ENCODE measurements at places on chromosomes 11 and 22.

DNA sequence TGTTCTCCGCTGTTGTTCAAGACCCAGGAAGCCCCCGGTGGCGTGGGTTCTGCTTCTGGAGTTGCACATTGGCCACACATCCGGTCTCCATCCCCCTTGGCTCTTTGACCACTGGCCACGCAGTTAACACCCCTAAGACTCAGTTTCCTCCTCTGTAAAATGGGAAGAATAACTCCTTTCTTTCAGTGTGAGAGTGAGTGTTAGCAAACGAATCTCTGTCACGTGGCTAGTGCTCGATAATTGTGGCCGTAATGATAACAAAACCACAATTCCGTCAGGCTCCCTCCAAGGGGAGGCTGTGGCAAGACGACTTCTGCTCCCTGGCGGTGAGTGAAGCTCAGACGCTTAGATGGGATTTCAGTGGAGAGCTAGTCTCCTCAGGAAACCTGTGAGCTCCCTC lies 315.2 kb upstream of the B3GAT1 start:
- no peak for DNase-seq

DNA sequence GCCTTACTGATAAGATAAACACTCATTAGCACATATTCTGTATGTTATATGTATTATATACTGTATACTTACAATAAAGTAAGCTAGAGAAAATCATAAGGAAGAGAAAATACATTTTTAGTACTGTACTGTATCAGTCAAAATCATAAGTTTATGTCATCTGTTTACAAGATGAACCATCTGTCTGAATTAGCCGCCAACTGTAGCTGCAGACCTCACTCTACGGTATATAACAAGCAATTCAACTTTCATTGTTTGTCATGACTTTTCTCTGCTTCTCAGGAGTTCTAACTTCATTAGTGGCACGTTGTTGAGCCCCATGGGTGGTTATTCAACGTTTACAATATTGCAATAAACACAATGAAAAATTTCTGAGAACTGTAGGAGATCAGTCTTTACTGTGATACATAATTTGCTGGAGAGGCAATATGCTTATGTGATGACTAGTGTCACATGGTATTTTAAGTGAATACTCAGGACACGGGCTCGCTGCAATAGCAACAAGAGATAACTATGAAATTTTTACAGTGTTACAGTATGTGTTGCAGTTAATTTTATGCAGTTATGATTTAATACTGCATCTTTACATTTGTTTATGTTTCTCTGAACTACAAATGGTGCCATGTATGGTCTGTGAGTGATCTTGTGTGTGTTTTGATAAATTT lies 132.2 kb upstream of the CTSC start:
- no peak for DNase-seq

DNA sequence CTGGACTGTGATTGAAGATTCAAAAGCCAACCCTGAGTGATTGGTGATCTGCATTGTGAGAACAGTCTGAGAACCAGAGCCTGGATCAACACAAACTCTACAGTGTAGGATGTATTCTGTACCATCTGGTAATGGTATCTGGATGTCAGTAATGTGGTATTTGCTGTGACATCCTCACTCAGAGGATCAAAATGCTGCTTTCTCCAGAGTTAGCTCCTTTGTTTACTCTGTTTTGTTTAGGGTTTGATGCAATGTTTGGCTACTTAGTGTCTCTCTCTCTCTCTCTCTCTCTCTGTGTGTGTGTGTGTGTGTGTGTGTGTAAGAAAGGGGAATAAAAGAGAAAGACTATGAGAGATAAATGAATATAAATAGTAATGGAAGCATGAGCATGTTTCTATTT lies 24.3 kb downstream of the CASP4 start:
- DNase-seq: no peak

DNA sequence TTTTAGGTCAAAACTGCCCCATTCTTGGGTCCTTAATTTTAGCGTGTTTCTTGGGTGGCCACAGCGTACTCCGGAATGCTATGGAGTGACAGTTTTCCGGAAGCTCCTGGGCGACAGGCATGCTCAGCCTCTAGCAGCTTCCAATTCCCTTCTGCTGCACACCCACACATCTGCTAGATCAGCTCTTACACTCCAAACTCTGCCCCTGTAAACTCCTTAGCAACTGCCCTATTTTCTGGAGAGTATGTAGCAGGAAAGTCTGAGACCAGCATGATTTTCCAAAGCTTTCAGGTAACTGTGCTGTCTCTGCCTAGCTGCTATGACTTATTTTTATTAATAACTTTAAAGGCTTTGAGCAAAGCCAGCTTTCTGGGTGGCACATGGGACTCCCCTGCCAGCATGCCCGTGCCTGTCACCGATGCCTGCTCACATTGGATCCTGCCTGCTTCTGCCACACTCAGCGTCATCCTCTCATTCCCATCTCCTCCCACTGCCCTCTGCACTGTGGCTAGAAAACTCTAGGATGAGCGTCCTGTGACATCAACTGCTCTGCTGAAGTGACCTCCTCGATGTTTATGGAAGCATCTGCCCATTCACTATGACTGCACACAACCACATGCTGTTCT lies 17.3 kb downstream of the TOLLIP start:
- no peak for DNase-seq

DNA sequence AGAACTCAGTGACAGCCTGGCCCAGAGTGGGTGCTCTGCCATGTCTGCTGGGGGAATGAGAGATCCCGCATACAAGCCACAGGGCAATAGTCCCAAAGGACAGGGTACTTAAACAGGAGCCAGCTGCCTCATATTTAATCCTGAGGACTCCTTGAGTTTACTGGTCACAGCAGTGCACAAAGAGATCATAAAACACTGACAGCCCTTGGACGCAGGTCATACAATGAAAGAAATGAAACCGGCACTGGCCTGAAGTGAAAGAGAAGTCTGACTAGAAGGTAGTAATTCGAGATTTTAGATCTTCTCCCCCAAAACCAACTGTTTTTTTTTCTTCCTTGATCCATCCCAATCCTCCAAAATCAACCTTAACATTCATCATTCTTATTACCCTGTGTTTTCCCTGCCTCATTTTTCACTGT lies 299.8 kb upstream of the SYN3 start:
- no peak for DNase-seq

DNA sequence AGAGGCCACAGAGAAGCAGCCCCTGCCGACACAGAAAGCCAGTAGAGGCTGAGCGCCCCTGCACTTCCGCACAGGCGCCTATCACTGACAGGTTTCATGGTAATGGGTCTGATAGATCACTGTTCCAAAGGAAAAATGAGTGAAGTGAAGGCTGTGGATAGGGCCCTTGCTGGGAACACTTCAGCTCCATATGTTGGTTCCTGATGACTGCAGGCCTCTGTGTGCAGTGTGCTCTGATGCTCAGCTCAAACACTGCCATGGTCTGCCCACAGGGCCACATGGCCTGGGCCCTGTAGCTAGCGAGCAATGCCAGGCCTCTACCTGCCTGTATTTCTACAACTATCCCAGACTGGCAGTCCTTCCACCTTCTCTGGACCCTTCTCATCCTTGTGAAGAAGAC lies 62.7 kb upstream of the CLTCL1 start:
- DNase-seq: no peak

DNA sequence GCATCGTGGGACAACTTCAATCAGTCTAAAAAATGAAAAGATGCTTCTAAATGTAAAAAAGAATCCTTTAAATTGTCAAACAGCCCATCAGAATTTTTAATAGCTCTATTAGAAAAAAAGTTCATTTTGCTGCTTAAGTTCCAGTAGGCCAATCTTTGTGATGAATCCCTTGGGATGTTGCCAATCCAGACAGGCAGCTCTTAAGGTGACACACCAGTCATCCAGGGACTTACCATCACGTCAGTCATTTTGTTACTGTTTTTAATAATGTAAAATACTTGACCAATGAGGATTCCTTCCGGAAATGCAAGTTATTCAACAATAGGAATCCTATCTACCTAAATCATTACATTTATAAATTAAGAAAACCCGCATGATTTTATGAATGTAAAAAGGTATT lies 47.8 kb upstream of the TMEM45B start:
- no peak for DNase-seq

DNA sequence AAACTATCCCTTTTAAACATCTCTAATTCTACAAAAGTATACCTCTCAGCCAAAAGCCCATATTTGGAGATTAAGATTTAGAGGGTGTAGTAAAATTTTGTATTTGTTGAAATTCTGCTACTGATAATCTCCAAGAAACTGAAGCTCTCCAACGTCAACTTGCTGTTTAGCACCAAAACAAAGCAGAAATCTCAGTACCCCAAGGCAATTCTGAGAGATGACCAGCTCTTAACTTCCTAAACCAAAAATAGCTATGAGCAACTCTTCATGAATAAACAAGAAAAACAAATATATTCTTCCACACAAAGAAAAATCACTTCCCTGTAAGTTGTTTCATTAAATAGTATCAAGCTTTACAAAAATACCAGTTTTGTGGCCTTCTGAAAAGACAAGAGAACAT lies 13.3 kb downstream of the RRAS2 start:
- DNase-seq: no peak

DNA sequence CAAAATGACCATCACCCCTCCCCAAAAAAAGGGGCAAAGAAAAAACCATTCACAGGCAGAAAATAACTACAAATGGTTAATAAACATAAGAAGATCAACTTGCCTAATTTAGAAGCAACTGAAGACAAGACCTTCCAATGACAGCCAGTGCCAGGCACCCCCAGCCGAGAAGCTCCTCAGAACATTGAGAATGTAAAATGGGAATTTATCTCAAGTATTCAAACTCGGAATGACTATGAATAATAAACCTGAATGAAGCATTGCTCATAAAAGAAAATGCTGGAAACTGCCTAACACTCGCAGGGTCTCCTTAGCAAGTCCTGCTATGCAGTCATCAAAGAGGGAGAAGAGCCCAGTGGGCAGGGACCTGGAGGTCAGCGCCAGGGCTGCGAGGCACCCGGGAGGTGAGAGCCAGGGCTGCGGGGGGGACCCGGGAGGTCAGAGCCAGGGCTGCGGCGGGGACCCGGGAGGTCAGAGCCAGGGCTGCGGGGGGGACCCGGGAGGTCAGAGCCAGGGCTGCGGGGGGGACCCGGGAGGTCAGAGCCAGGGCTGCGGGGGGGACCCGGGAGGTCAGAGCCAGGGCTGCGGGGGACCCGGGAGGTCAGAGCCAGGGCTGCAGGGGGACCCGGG lies 23.2 kb upstream of the MOB2 start:
- no peak for DNase-seq

- no peak for DNase-seq
Observed at GRCh38 chr11:34750692-34751405, 130.0 kb downstream of the EHF start.

DNA sequence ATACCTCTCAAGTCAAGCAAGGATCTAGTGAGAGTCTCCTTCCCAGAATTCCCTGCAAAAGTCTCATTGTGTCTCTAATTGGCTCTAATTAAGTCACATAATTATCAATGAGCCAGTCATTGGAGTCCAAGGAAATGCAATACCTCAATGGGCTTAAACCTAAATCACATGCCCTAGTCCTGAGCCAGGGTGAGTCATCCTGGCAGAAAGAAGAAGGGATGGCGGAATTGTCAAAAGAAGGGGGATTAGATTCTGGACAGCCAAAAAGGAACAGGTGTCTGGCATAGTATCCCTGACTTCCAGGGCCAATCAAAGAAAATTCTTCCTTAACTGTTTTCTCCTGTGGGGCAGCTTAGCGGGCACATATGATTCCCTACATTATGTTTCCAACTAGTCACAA lies 25.1 kb upstream of the LDLRAD3 start:
- no peak for DNase-seq

GRCh38 chr22:49099496-49100124 lies 728.1 kb downstream of the BRD1 start:
- no peak for DNase-seq

DNA sequence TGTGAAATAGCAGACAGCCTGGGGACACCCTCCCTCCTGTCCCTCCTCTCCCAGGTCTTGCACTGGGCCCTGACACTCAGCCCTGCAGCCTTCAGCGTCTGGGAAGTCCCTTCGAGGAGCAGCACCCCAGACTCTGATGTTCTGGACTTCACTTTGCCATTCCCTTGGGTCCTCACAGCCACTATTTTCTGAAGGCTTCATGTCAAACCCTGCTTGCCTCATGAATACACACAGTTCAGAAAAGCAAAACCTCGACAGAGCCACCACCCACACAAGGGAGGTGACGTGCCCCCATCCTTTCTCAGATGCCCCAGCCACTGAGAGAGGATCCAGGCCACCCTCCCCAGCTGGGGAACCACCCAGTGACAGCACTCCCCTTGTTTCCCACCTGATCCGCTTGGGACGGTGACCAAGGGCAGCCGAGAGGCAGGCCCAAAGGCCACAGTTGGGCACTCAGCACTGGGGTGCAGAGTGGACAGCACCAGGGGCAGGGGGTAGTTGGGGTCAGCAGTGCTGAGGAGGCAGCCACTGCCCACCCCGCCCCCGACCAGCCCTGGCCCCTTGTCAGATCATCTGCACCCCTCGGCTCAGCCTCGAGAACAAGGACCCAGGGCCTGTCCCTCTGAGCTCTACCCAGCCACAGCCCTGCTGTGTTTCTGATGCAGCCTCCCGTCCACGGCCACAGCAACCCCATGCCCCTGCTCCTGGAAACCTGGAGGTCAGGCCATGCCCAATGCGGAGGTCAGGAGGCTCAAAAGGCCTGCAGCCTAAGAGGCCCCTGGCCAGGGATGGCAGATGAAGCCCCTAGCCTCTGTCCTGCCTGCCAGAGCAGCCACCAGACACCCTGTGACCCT lies 3.1 kb upstream of the TNNT3 start:
- DNase-seq: no peak

DNA sequence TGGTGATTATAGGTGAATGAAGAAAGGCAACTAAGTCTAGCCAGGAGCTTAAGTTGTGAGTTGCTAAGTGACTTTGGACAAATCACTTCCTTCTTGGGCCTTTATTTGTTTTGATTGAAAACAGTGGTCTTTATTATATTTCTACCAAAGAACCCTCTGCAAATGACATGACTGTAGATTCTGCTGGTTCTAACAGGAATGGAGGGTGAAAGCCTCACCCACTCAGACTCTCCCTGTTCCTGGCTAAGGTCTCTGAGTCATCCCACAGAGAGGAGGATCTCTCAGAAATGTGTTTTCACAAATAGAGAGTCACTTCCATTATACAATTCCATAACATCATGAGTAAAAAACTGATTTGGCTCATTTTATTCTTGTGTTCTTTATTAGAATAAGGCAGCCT lies 583.9 kb upstream of the LRRC4C start:
- no peak for DNase-seq

- DNase-seq: peak; percentile 60
Observed at GRCh38 chr11:762421-763072, 14.7 kb downstream of the GATD1 start.

- DNase-seq: no peak
Observed at GRCh38 chr11:122175306-122175705, 59.3 kb upstream of the BLID start.

DNA sequence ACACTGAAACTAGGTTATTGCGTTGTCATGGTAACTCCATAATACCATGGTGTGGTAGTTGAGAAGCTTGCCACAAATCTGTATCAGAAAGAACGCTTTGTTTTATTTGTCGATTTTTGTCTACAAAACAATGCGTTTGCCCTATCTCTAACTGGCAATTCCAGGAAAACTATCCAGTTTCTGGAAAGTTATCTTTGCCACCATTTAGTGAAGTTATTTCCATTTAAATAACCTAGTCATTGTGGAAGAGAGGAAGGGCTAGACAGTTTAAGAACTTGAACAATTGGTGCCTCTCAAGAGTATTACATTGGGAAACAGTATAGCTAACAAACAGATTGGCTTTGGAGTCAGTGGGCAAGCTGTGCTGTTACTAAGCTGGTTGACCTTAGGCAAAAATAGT lies 7.9 kb downstream of the HSD17B12 start:
- no peak for DNase-seq

GRCh38 chr11:18285841-18286240 lies 19.8 kb downstream of the SAA1 start:
- no peak for DNase-seq

- DNase-seq: peak; percentile 41
Observed at GRCh38 chr11:3165152-3165705, at the start of gene OSBPL5. Gene OSBPL5 (minus strand): TSS chr11:3165310. CDS start chr11:3129148, 36,162 bp downstream.

Measured in AML-193 (cell line).